ENCODE measurements at places on chromosomes 2 and 18. TPM values are rescaled to one million over a fixed set of nuclear protein-coding genes. Genes with fewer than 3 reads are reported as not detected.

The IL1RL1 gene
- 2.5 TPM for polyA plus RNA-seq

The LAPTM4A gene
- 252 TPM for polyA plus RNA-seq

The TEKT4 gene
- polyA plus RNA-seq = not detected

The IL18R1 gene
- 0.33 TPM for polyA plus RNA-seq

The ZCCHC2 gene
- 6.9 TPM for polyA plus RNA-seq

The ACTR3 gene
- polyA plus RNA-seq = 66.3 TPM

The HOXD9 gene
- polyA plus RNA-seq = 0.08 TPM

The CELF4 gene
- 0.51 TPM for polyA plus RNA-seq

The CD8B2 gene
- polyA plus RNA-seq = 0.50 TPM

The RTP5 gene
- not detected for polyA plus RNA-seq

The UGT1A8 gene
- polyA plus RNA-seq = 1.0 TPM

The PTMA gene
- polyA plus RNA-seq = 1,255 TPM

Measured in aorta (tissue), 5 donors.